Omental fat pad (tissue), 4 donors: ENCODE measurements at places on chromosomes 16 and 17.

GRCh38 chr16:73304008-73304774 lies 256.3 kb upstream of the ZFHX3 start:
- no peak for DNase-seq

GRCh38 chr17:17087424-17088015 lies 45.3 kb downstream of the MPRIP start:
- peak; percentile 20 for DNase-seq

GRCh38 chr17:28370035-28370743 lies at the start of gene VTN:
VTN (minus strand) TSS chr17:28370307; CDS start chr17:28370203, 104 bp downstream.
- DNase-seq = no peak

- DNase-seq = peak; percentile 14
Observed at GRCh38 chr17:80948976-80949450, 42.6 kb upstream of the CHMP6 start.

DNA sequence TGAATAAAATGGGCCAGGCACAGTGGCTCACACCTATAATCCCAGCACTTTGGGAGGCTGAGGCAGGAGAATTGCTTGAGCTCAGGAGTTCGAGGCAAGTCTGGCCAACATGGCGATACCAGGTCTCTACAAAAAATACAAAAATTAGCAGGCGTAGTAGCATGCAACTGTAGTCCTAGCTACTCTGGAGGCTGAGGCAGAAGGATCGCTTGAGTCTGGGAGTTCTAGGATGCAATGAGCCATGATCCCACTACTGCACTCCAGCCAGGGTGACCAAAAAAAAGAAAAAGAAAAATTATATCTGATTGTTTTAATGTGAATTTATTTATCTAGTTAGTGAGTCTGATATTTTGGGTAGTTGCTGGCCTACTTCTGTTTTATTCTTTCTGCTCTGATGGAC lies 7.0 kb downstream of the IL34 start:
- DNase-seq = no peak

- no peak for DNase-seq
Observed at GRCh38 chr16:51937771-51938170, 609.2 kb downstream of the TOX3 start.

GRCh38 chr17:38730526-38731379 lies 612 bp downstream of the CISD3 start:
- no peak for DNase-seq

- DNase-seq = no peak
Observed at GRCh38 chr17:43661699-43662412, at the start of gene MEOX1. MEOX1 (minus strand) TSS chr17:43661922; CDS start chr17:43661534, 388 bp downstream.

DNA sequence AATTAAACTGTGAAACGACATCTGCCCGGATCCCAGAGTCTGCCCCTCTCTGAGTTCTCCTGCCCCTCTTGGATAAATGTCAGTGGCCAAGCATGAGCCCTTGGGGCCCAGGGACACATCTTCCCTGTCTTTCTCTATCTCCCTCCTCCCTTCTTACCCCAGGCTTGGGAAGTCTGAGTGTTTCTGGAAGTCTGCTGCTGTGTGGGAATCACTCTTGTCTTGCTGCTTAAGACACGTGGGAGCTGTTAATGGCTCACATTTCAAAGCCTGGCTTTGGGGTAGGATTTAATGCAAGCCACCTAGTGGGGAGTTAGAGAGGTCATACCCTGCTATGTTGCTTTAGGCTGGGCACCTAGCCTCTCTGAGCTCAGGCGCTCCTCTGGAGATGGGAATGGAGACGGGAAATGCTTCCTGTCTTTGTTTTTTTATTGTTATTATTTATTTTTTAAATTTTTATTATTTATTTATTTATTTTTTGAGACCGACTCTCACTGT lies 218.5 kb upstream of the CIBAR2 start:
- no peak for DNase-seq
